ENCODE measurements at places on chromosomes 16 and 17. TPM values are rescaled to one million over a fixed set of nuclear protein-coding genes. Genes with fewer than 3 reads are reported as not detected.

The ATP2A3 gene
- 13.3 TPM for total RNA-seq

The RSKR gene
- total RNA-seq = 12.2 TPM

The RASL10B gene
- total RNA-seq = 2.9 TPM

The KRT13 gene
- 0.96 TPM for total RNA-seq

GRCh38 chr17:68981288-68981687, 26.1 kb upstream of the ABCA8 start:
- peak; percentile 49 for DNase-seq

DNA sequence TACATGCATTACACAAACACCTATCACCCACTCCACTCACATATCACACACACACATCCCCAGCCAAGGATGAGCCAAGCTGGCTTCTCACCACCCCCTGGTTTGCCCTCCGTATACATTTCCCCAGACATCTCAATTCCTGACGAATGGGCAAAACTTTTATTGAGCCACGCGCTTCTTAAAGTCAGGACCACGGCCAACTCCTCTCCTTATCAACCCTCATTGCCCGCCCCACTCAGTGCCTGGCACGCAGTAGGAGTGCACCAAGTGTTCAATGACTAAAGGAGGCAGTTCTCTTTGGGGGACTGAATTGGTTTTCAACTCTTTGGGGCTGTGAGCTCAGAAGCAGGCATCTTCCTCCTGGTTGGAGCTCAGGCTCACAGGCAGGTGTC, 22.5 kb upstream of the C16orf78 start:
- DNase-seq = no peak

GRCh38 chr17:8255499-8255898, 6.4 kb downstream of the PFAS start:
- DNase-seq = no peak

GRCh38 chr17:31321966-31322365, 544 bp upstream of the EVI2A start:
- no peak for DNase-seq

DNA sequence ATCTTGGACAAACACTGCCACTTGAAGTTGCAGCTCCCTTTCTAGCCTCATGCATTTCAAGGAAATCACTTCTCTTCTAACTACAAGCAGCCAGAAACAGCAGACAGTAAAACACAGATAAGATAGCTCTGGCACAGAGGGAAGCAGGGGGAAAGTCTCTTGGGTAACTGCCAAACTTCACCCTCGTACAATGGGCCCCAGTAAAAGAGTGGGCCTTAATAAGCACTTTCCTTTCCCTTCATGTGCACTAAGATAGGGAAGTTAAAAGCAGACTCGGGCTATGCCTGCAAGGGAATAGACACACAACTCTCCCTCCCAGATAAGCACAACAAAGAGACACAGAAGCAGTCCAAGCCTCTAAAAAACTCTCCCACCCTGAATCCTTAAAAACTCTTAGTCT, 4.2 kb upstream of the KRTAP4-5 start:
- no peak for DNase-seq

DNA sequence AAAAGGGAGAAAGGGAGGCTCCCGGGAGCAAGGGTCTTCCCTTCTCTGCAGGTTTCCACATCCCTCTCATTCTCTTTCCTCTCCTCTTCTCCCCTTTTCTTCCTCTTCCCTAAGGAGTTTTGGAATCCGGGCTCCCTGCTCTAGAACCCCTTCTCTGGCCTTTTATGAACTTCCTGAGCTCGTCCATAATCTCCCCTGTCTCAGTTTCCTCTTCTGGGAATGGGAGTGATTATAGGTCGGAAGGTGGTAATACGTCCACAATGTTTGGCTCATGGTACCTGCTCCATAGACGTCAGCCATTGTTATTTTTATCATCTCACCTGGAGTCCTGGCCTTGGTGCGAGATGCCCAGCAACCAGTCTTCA, 467 bp upstream of the EMP2 start:
- no peak for DNase-seq

- no peak for DNase-seq
Observed at GRCh38 chr17:79412110-79412509, 198.7 kb downstream of the RBFOX3 start.

- DNase-seq = no peak
Observed at GRCh38 chr17:27848931-27849330, 44.2 kb downstream of the LYRM9 start.

- DNase-seq = no peak
Observed at GRCh38 chr17:75325827-75326225, 36.6 kb upstream of the SLC25A19 start.

- no peak for DNase-seq
Observed at GRCh38 chr16:50303041-50303604, 36.8 kb downstream of the ADCY7 start.

- DNase-seq = no peak
Observed at GRCh38 chr16:87392821-87393679, 914 bp downstream of the MAP1LC3B start.
